ENCODE measurements at places on chromosomes 7 and 10.

DNA sequence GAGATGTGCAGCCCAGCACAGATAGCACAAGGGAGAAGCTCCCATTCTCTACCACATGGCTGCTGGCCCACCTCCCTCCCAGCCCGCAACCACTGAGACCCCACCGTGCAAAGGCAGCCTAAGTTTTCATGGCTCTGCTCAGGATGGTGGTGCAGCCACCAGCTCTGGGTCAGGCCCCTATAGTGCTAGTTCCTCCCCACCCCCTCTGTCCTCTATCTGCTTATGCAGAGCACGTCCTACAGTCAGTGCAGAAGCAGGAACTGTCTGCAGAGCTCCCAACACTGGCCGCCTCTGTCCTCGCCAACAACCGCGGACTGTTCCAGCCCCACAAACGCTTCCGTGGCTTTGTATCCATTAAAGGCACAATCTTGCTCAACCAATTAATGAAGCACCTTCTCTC is 278.9 kb downstream of the GRID1 start:
- DNase-seq: no peak

DNA sequence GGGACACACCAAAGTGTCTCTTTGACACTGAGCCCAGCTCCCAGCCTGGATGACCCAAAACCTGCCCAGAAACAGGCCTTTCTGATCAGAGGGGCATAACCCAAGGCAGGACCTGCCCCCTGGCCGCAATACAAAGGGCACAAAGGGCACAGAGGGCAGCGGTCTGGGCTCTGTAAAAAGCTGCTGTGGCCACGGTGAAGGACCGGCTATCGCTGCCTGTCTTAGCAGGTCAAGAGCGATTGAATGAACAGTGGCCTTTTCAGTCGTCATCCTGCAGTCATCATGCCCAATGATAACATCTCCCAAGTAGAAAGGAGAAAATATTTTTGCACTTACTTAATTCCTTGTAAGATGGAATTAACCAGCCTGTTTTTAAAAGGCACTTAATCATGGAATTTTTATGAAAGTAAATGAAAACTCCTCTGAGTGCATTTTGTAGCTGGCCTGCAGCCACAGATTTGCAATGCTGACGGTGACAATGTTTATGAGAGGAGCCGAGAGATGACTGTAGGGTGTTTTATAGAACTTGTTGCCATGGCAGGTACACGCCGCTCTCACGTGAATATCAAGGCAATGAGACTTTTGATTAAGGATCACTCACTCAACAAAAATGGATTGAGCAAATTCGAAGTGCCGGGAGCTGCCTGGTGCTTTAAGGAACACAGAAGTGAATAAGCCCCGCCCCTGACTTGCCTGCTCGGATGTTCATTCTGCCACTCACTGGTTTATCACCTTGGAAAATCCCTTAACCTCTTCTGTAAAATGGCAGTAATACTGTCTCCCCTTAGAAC is 47.3 kb upstream of the BHLHA15 start:
- no peak for DNase-seq

DNA sequence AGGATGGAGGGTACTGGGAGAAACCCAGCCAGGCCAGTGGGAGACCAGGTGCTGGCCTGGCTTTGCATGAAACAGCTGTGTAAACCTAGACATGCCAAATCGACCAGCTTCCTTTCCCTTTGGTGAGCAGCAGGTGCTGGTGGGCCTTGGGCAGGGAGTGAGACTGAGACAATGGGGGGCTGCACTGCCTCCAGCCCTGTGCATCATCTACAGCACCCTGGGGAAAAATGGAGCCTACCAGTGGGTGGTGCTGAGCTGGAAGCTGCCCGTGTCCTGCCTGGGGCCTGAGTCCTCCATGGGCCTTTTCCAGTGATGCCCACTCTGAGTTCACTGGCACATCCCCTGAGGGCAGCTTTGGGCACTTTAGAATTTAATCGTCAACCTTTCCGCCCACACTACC is 19.2 kb upstream of the DDC start:
- DNase-seq: no peak

DNA sequence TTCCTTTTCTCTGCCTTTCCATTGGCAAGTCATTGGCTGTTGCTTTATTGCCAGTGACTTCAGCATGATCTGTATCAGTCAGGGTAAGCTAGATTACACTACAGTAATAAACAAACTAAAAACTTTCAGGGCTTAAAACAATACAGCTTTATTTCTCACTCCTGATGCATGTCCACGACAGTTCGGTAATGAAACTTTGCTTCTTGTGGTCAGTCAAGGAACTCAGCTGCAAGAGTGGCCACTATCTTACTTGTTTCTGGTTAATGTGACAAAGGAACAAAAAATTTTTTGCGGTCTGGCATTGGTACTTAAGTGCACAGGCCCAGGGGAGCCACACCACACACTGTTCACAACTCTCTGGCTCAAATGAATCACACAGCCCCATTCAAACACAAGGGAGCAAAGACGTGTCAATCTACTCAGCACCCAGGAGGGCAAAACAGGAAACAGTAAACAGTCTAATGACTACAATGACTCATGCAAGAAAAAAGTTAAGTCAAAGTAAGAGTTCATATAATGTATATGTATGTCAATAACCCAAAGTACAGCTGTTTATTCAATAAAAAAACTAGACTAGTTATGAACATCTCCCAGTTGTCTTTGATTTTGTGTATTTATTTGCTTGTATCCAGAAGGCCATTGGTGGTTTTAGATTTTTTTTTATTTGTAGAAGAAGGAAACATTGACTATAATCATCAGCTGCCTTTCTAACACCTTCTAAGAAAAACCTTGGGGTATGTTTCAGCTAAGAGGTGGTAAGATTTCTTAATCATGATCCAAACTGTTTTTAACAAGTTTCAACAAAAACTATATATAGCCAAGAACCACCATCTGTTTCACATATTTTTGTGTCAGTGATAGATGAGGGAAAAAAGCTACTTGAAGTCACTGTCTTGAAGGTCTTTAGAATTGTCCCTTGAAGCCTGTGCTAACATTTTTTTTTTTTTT is 134.4 kb upstream of the FAM3C start:
- no peak for DNase-seq

DNA sequence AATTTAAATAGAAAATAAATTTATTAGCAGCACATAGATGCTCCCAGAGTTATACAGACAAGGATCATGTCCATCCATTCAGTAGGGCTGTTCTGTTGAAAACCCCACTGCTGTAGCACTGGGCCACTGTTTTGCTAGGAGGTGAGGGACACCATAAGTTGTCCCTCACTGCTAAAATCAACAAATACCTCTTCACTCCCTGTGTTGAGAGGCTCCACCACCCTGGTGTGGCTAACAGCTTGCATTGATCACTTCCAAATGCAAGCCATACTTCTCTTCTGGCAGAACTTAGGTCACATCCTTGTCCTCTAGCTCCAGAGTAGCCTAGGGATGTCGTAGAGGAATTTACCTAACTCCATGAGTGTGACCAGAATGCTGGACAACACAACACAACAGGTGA is 55.4 kb downstream of the MDFIC start:
- DNase-seq: no peak

- no peak for DNase-seq
Observed at GRCh38 chr10:29346296-29347001, 57.6 kb downstream of the LYZL1 start.

DNA sequence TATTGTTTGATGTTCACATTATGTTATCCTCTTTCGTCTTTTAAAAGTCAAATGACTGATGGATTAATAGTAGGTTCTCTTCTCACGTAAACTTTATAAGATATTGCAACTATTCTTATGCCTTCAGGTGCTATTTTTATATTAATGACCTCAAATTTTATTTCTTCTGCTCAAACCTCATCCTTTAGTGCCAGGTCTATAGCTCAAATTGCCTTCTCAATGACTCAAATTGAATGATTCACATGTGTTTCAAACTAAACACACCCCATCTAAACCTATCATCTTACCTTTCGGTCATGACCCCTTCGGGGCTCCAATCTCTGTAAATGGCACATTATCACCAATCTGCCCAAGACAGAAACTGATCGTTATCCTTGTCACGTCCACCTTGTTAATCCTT is 22.0 kb upstream of the LIPF start:
- no peak for DNase-seq

DNA sequence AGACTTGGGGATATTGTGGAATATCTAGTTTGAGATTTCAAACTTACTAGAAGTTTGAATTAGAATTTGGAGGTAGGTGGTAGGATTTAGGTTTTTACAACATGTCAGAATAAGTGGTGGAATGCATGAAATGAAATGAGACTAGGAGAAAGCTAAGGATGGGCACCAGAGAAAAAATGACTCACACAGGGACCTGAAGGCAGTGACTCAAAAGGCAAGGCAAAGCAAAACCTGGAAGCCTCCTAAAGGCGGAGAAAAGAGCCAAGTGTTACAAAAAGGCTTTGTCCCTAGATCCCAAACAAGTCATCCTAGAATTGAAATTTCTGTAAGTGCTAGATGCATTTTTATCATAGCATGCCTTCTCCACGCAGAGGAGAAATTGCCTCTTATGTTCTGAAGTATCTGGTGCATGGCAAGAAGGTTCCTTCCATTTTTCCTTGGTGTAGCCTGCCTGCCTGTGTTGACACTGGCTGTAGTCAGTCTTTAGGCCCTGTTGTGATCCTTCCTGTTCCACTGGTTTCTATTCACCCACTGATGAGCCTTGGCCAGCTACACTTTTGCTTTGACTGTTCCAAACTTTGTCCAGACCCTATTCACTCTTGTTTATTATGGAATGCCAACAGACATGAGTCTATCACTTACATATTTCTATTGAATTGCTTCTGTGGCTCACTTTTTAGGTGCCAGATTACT is 109.3 kb downstream of the ETV1 start:
- DNase-seq: no peak

- no peak for DNase-seq
Observed at GRCh38 chr10:51206500-51206899, 132.2 kb downstream of the PRKG1 start.

- no peak for DNase-seq
Observed at GRCh38 chr7:41738336-41738735, 35.4 kb upstream of the INHBA start.

DNA sequence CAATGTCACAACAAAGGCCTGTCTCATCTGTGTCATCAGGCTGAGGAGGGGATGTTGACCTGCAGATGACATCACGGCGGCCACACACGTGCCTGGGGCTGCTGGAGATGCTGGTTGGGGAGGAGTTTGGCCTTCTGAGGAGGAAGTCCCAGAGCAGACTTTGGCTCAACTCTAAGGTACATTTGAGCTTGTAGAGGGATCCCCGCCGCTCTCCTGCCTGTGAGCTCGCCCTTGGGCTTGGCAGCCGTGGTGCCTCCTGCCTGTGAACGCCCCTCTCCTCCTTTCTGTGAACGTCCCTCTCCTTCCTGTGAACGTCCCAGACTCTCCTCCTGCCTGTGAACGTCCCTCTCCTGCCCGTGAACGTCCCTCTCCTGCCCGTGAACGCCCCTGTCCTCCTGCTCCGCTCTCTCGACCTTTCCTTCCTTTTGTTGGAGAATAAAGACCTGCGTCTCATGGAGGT is 176.4 kb downstream of the DNAJB6 start:
- no peak for DNase-seq

DNA sequence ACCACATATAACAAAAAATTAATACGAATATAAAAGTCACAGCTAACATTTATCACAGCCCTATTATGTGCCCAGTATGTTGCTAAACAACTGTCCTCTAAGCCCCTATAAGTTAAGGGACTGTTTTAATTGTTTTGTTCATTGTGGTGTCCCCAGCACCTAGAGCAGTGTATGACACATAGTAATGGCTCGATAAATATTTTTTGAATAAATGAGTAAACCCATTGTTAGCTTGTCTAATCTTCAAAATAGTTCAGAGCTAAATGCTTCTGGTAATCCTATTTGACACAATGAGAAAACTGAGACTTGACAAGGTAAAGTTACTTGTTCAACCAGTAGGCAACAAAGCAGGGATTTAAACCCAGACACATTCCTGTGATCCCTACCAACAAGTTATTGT is 78.4 kb upstream of the NEUROD6 start:
- no peak for DNase-seq

DNA sequence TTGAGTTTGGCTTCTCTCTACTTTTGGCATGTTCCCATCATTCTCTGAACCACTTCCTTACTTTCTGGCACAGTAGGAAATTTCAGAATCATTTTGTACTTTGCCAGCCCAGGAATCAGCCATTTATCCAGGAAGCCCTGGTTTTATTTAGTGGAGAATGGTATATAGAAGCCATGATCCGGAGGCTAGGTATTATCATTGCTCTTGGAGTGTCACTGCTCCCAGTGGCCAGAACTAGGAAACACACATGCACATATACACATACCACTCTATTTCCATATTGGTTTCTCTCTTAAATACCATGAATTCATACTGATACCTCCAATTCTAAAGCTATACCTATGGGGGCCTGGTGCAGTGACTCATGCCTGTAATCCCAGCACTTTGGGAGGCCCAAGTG is 36.3 kb downstream of the SUFU start:
- DNase-seq: no peak

GRCh38 chr10:102064503-102064867 is 664 bp upstream of the HPS6 start:
- no peak for DNase-seq

GRCh38 chr10:15172306-15172840 is 3.9 kb upstream of the NMT2 start:
- no peak for DNase-seq

- no peak for DNase-seq
Observed at GRCh38 chr7:22223807-22224206, 133.1 kb downstream of the RAPGEF5 start.

- no peak for DNase-seq
Observed at GRCh38 chr10:36692759-36693158, 432.6 kb upstream of the ANKRD30A start.

GRCh38 chr7:11427686-11428273 is 404.2 kb downstream of the THSD7A start:
- peak; percentile 34 for DNase-seq

- no peak for DNase-seq
Observed at GRCh38 chr10:69389827-69390490, 26.8 kb downstream of the TACR2 start.

DNA sequence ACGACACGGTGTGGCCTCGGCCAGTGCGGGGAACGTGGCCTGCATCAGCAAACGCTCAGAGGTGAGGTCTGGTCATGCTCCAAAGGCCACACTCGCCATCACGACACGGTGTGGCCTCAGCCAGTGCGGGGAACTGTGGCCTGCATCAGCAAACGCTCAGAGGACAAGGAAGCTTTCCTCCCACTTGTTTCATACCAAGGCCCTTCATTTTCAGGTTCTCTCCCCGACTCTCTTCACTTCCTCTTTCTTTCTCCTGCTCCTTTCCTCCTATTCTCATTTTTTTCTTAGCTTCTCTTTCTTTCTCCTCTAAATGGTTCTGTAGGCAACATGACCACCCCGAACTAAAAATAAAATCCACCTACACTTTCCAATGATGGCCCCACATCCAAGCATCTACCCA is 384.4 kb upstream of the SHH start:
- DNase-seq: no peak

- DNase-seq: no peak
Observed at GRCh38 chr7:27868131-27868550, 128.2 kb downstream of the TAX1BP1 start.

- no peak for DNase-seq
Observed at GRCh38 chr7:77561352-77561751, 24.3 kb downstream of the PTPN12 start.
